Esophagus squamous epithelium (tissue), 5 donors: ENCODE measurements at places on chromosomes 7 and 10.

- DNase-seq: no peak
These were observed 26.2 kb upstream of the FRMD4A start for GRCh38 chr10:14356921-14357320.

DNA sequence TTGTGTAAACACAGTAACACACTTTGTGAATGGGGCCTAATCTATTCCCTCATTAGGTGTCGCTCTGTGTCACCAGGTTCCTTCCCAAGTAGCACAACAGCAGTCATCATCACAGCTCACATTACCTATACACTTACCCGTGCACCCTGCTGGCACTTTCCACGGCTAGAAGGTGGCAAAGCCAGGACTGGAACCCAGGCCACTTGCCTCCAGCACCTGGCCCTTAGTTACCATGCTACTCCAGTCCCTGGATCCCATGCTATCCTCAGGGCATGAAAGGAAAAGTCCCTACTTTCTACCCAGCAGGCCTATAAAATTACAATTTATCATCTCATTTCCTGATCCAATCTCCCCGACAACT is 18.4 kb downstream of the SMURF1 start:
- no peak for DNase-seq

DNA sequence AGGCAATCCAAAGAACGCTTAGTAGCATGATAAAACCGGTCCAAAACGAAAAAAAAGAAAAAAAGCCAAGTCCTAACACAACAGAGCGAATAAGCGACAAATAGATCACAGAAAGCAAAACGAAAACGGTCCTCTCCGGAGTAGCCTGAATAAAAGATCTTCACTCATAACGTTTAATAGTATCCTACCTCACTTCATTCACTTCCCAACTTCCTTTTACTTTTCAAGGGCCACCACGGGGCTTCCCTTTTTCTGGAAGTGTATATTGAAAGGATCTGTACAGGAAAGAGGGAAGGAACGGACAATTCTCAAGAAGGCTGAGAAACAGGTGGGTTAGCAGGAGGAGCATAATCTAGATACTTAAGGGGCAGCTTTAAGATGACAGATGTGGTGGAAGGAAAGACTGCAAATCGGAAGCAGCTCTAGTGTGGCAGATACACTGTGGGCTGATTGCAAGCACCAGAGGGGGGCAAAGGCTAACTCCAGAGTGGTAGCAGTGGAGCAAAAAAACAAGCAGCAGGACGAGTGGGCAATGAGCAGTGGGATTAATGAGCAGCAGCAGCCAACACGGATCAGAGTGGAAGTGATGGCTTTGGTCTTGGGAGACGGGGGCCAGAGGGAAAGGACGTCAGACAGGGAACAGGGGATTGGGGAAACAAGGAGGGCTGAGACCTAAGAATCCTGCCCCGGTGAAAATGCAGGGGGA is 866 bp downstream of the CNOT4 start:
- no peak for DNase-seq

- DNase-seq: no peak
These were observed 45.4 kb upstream of the MBL2 start for GRCh38 chr10:52818019-52818418.

DNA sequence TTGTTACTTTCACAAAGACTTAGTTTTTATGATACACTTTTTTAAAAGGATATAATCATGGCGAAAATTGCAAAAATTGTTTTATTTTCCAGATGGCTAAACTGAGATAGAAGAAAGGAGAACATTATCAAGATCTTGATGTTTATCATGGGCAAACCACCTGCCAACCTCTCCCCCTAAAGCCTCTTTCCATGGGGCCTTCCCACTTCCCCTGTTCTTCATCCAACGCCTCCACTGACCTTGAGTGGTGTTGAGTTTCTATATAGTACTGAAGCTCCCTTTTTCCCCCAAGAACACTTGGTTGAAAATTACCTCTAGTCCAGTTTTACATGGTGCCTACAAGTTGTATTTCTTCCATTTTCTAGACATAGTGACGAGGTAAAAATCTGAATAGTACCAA is 5.0 kb downstream of the CREB3L2 start:
- no peak for DNase-seq

DNA sequence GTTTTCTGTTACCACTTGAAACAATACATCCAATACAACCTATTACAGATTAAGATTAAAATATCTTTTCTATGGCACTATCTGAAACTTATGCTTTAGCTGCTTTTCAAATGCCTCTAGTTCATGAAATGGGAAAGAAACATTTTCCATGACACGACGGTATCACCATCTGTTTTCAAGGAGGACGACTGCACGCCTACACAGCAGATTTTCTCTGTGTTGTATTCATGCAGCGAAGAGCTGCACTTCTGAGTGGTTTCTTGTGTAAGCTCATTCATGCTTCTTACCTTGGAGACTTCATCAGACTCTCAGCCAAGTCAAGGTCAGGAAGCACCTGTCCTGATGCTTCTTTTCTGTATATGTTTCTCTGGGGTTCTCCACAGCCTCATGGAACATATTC is 179.2 kb downstream of the DYNC1I1 start:
- no peak for DNase-seq

DNA sequence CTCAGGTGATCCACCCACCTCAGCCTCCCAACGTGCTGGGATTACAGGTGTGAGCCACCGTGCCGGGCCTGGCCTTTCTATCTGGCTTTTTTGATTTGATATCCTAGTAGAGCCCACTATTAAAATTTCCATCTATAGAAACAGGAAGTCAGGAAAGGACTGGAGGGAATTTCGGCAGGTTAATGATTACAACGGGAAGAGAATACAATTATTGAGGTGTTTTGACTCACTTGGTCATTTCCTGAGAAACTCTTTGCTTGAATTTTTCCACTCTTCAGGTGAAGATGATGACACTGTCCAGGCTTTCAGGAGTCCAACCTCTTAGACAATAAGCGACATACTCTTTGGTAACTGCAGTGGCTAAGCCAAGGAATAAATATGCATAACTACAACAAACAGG is 1.1 kb upstream of the MKLN1 start:
- no peak for DNase-seq

- DNase-seq: no peak
These were observed 9.2 kb upstream of the TRUB1 start for GRCh38 chr10:114928818-114929217.

GRCh38 chr7:27149842-27150567 is 2.4 kb downstream of the HOXA3 start:
- DNase-seq: no peak

GRCh38 chr7:151245360-151246101 is 3.0 kb downstream of the SMARCD3 start:
- DNase-seq: no peak

DNA sequence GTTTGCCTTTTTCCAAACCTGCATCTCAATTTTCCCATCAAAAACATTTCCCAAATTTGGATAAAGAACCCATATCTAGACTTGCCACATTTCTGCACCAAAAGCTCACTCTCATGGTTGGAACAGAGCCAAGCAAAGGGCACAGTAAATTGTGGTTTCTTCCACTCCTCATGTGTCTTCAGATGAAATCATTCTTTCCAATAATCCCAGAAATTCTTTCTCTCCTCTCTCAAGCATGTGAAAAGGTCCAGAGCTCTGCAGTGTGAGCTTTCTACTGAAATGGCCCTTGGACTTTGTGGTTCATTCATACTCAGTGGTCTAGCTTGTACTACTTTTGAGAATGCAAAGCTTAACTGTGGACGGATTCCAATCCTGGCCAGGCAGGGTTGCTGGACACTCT is 19.8 kb downstream of the PRSS2 start:
- DNase-seq: no peak

- no peak for DNase-seq
These were observed 102.1 kb downstream of the ARHGAP22 start for GRCh38 chr10:48502791-48503190.

- no peak for DNase-seq
These were observed 6.2 kb upstream of the OGDHL start for GRCh38 chr10:49768329-49768728.

GRCh38 chr7:43535810-43536585 is 46.9 kb upstream of the STK17A start:
- no peak for DNase-seq

GRCh38 chr10:33117816-33118215 is 159.8 kb upstream of the ITGB1 start:
- DNase-seq: no peak

GRCh38 chr10:69468751-69469089 is 17.5 kb downstream of the TSPAN15 start:
- no peak for DNase-seq

GRCh38 chr10:116260599-116260998 is 12.4 kb downstream of the GFRA1 start:
- DNase-seq: no peak

- no peak for DNase-seq
These were observed 20.7 kb downstream of the CAV1 start for GRCh38 chr7:116545411-116545993.

GRCh38 chr7:78149787-78150186 is 351.2 kb downstream of the PHTF2 start:
- DNase-seq: no peak

GRCh38 chr10:62437696-62438095 is 63.5 kb downstream of the ZNF365 start:
- DNase-seq: no peak

- no peak for DNase-seq
These were observed 109.8 kb downstream of the PIP4K2A start for GRCh38 chr10:22604344-22605126.

DNA sequence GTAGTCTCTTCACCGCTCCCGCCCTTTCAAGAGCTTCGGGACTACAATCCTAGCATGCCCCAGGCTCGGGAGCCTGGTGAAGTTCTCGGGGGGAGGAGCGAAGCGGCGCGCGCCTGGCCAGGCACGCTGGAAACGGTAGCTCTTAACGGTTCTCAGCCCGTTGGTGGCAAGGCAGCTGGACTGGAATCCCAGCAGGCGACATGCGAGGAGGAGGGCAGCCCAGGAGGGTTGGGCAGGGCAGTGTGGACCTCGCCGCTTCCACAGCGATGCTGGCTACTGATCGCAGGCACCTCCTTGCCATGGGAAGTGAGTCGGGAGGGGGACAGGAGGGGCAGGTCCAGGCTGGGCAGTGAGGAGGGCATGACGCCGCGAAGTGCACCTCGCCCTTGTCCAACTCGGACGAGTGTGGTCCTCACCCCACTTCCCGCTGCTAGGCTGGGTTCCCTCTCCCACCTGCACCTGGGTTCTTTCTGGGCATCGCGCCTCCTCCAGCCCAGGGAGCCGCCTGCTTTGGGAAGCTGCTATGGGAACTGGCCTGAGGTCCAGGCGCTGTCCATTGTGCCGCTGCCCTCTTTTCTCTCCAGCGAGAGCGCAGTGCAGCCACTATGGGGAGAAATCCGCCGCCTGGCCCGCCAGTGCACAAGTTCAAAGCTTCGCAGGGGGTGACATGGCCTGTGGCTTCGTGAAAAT is 367.8 kb upstream of the NUPR2 start:
- DNase-seq: no peak

DNA sequence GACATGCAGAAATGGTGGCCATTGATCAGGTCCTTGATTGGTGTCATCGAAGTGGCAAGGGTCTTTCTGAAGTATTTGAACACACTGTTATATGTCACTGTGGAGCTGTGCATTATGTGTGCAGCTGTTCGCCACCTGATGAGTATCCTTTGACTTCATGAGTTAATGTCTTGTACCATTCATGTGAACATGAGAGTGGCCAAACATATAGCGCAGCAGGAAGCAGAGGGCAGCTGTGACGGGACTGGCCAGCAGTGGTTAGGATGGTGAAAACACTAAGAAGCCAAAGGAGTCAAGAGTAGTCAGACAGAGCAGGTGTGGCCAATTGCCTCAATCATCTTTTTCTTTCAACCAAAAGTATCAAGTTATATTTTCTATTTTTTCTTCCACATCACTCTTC is 167.4 kb downstream of the IMMP2L start:
- DNase-seq: no peak

GRCh38 chr7:143318661-143319060 is 2.8 kb downstream of the CLCN1 start:
- no peak for DNase-seq

DNA sequence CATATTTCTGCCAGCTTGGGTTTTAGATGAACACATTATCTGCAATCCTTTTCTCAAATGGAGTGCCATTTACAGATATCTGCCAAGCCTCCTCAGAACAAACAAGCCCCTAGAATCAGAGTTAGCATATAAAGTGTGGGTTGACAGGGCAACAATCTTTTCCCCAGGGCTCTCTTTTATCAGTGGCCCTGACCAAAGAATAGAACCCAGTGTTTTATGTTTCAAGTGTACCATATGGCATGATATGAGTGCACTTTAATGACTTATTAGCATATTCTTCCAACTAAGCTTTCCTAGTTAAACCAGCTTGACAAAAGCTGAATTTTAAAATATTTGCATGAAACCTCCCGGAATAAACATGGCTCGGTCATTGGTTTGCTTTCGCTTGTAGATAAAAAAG is 57.3 kb downstream of the EVX1 start:
- no peak for DNase-seq

GRCh38 chr7:29346231-29346978 is 151.8 kb downstream of the CHN2 start:
- DNase-seq: no peak

DNA sequence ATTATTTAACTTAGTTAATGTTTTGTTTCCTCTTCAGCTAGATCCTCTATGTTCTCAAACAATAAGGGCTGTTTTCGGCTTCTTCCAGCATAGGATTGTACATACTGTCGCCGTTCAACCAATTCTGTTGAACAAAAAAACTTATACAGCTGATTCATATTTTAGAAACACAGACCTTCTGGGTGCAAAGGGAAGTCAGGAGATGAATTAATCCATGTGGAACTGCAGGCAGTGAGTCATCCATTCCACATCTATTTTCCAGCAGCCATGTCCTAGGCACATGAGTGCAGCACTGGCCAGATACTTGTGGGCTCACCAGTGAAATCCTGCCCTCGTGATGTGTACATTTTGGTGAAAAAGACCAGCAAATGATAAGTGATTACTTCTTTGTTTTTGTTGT is 163.2 kb downstream of the JAZF1 start:
- DNase-seq: no peak

GRCh38 chr7:138662076-138662990 is 38.8 kb downstream of the SVOPL start:
- DNase-seq: no peak

DNA sequence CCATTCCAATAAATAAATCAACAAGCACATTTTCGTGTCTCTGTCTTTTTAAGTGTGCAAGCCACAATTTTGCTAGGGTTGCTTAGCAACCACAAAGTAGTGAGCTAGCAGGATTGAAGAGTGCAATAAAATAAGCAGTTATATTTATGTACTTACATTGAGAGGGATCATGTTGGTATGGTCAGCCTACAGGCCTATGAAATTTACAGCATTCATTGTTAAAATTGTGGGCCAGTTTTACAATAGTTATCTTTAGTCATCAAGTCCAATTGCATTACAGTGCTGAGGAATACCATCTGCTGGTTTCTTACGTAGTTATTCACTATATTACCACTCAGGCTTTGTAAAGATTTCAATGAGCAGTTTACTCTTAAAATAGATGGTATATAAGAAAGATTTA is 192.5 kb upstream of the POT1 start:
- no peak for DNase-seq

DNA sequence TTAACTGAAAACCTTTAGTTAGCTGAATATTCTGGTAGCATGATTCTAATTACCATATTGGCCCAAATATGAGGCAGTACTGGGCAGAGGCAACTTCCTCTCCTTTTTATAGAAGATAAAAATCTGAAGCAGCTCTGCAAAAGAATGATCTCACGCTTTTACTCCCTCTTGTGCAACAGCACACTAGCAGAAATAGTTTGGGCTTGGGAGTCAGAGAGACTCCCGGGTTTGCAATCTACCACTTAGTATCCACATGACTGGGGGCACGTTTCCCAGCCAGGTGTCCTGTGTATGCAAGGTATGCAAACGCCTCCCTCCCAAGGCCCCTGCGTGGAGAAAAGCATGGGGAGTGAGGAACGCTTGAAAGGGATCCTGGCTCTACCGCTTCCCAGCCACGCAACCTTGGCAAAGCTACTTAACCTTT is 47.2 kb upstream of the RHEB start:
- no peak for DNase-seq

GRCh38 chr10:113889911-113890310 is 35.5 kb downstream of the NHLRC2 start:
- DNase-seq: no peak
